ENCODE measurements at places on chromosomes 1 and 21. TPM values are rescaled to one million over a fixed set of nuclear protein-coding genes. Genes with fewer than 3 reads are reported as not detected.

EPHA8 gene
- total RNA-seq: not detected

DARS2 gene
- 15.1 TPM for total RNA-seq

FCRL5 gene
- not detected for total RNA-seq

DNA sequence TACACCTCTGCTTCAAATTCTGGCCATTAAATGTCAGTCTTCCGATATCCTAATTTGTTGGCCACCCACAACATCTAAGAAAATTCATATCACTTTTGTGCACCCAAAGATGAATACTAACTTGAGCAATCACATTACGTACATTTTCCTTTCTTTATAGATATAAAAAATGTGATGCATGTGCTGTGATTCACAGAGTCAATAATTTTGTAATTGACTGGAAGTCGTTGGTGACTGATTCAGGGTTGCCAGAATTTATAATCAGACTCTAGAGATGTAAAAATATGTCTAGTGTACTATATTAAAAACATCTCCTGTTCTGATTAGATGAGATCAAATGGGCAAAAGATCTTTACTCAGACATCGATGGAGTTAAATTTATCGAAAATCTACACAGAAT, 150.0 kb upstream of the KCTD3 start:
- H3K4me3 ChIP-seq: no peak overlapping the region
- no peaks in the 10 kb centered on the region for H3K36me3 ChIP-seq
- peaks cover 15% of the 10 kb centered on the region for H3K4me1 ChIP-seq
- no peaks in the 10 kb centered on the region for H3K27me3 ChIP-seq

- no peak for DNase-seq
- peaks cover 64% of the 10 kb centered on the region for H3K4me1 ChIP-seq
- H3K27ac ChIP-seq: peak overlapping the region; percentile 88
- H3K36me3 ChIP-seq: peaks cover 13% of the 10 kb centered on the region
- no peaks in the 10 kb centered on the region for H3K27me3 ChIP-seq
- H3K4me3 ChIP-seq: peak overlapping the region; percentile 12
Observed at GRCh38 chr1:160256396-160257046, 5.8 kb downstream of the DCAF8 start.

- DNase-seq: no peak
- no peak overlapping the region for H3K27ac ChIP-seq
- peaks cover 45% of the 10 kb centered on the region for H3K4me1 ChIP-seq
- H3K4me3 ChIP-seq: no peak overlapping the region
- H3K27me3 ChIP-seq: no peaks in the 10 kb centered on the region
Observed at GRCh38 chr1:78712467-78713051, 62.9 kb downstream of the IFI44 start.

- H3K36me3 ChIP-seq: no peaks in the 10 kb centered on the region
- H3K27me3 ChIP-seq: peaks cover 86% of the 10 kb centered on the region
- H3K27ac ChIP-seq: no peak overlapping the region
- DNase-seq: no peak
- no peaks in the 10 kb centered on the region for H3K4me1 ChIP-seq
Observed at GRCh38 chr1:161718559-161719324, 2.6 kb upstream of the FCRLB start.

GRCh38 chr21:46390603-46391545, 66.9 kb downstream of the PCNT start:
- H3K4me1 ChIP-seq: peaks cover 3% of the 10 kb centered on the region
- H3K27me3 ChIP-seq: no peaks in the 10 kb centered on the region
- DNase-seq: no peak

DNA sequence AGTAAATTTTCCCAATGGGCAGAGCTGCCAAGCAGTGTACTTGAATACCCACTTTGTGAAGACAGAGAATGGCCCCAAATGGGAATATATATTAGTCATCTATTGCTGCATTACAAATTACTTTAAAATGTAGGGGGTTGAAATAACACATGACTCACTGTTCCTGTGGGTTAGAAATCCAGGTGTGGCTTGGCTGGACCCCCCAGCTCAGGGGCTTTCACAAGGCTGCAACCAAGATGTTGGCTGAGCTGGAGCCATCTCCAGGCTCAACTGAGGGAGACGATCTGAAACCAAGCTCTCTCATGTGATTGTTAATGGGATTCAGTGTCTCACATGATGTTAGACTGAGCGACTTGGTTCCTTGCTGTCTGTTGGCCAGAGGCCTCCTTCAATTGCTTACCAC, 33.4 kb upstream of the ARHGAP29 start:
- peaks cover 18% of the 10 kb centered on the region for H3K4me1 ChIP-seq
- H3K36me3 ChIP-seq: no peaks in the 10 kb centered on the region
- no peak overlapping the region for H3K27ac ChIP-seq
- no peak for DNase-seq

Measured in mesothelial cell of epicardium (in vitro differentiated cells).